ENCODE measurements at places on chromosomes 16 and 17.

DNA sequence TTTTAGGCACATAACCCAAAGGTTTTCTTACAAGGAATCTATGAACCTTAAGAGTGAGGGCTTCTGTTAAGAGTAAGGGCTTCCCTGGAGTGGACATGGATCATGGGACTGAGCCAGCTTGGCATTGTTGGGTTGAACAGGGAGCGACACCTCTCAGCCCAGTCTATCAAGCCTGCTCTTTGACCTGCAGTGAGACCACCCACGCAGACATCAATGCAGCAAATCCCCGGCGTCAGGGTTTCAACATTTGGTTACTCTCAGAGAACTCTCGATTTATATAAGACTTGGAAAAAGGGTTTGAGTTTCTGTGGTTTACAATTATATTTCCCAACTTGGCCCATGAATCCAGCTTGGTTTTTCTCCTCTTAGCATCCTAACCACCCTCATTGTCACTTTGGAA lies 299.9 kb downstream of the WWOX start:
- DNase-seq = no peak

- no peak for DNase-seq
Observed at GRCh38 chr17:67489273-67489672, 112.2 kb downstream of the PITPNC1 start.

DNA sequence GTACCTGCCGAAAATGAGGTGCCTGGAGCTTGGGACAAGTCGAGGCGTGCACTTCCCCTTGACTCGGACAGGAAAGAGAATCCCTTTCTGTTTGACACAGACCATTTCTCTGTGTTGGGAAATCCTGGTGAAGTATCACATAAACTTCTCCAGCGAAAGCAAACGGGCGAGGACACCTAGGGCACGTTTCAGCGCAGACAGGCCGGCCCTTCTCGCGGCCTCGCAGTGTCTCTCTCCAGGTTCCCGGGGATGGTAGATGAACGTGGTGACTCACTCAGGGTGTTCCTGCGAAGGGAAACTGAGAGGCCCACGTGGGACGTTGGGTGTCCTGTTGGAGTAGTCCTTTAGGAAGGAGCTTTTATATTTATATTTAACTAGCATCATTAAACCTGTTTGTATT lies 36.3 kb upstream of the ZNF750 start:
- no peak for DNase-seq

- DNase-seq = peak; percentile 90
Observed at GRCh38 chr16:75265911-75266701, 14.7 kb upstream of the BCAR1 start.

GRCh38 chr17:57459286-57459915 lies 203.1 kb downstream of the MSI2 start:
- DNase-seq = no peak

- DNase-seq = no peak
Observed at GRCh38 chr16:72464597-72465368, 292.8 kb upstream of the PMFBP1 start.

DNA sequence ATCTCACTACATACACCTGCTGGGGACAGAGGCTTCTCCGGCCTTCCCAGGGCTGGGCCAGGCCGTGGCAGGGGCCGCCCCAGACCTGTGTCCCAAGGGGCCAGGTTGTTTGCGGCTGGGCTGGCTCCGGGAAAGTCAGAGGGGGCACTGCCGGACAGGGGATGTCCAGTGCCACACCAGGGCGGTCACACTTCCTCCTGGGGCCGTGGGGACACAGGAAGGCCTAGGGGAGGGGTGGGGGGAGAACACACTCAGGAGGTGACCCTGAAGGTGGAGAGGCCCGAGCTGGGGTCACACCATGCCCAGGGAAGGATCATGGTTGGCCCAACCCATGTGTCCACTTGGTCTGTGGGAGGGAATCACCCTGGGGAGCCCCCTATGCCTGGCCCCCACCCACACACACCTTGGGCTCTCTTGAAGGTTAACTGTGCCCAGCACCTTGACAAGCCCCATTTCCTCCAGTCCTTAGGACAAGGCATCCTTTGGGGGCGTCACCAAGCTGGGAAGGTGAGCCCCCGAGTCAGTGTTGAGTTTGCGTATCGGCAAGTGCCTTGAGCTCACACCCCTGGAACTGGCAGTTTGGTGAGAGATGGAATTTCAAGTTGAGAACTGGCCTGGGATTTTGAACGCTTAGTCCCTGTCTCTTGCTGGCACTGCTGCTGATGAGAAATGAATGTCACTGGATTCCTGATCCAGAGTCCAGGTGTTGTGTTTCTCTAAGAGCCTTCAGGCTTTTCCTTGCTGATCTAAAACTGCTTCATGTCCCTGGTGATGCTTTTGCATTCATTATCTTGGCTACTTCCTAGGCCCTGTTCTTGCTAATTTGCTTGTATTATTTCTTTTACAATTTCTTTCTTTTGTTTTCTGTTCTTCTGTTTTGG lies 7.7 kb upstream of the ACTG1 start:
- no peak for DNase-seq

GRCh38 chr17:82255402-82255972 lies 18.0 kb downstream of the CSNK1D start:
- DNase-seq = no peak

DNA sequence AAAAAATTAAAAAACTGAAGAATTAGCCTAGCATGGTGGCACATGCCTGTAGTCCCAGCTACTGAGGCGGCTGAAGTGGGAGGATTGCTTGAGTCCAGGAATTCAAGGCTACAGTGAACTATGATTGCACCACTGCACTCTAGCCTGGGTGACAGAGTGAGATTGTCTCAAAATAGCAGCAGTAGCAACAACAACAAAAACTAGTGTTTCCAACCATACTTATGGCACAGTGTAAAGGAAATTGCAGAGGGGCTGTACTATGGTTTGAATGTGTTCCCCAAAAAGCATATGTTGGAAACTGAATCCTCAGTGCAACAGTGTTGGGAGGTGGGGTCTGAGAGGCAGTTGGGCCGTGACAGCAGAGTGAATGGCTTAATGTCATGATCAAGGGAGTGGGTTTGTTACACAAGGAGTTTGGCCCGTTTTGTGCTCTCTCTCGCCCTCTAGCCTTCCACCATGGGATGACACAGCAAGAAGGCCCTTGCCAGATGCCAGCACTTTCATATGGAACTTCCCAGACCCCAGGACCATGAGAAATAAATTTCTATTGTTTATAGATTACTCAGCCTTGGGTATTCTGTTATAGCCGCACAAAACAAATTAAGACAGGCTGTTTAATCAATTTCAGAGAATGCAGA lies 70.0 kb downstream of the PGS1 start:
- DNase-seq = no peak

- DNase-seq = no peak
Observed at GRCh38 chr17:78647032-78647431, 69.8 kb upstream of the DNAH17 start.

GRCh38 chr16:50842013-50842505 lies 100.2 kb downstream of the CYLD start:
- no peak for DNase-seq

DNA sequence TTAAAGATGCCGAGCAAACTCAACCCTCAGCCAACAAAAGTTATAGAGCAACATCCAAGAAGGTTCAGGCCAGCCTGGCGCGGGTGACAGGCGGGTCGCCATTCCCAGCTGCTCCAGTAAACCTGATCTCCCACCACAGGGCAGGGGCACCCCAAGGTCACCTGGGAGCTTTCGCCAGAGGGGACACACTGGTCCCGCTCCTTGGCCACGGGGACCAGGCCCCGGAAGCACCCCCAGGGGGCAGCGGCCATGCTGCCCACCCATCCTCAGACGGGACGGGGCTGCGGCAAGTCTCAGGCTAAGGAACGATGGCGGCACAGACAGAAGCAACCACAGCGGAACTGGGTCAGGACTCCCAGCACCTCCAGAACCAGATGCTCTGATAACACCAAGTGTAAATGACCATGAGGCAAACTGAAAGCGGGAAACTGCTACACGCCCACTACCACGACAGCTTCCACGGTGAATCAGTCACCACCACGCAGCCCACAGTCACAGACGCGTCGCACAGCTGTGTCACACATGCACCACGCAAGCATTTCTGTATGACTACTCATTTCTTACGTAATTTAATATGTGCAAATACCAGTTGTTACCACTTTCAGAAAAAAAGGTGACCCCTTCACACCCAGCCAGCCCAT lies 14.1 kb upstream of the CCDC154 start:
- no peak for DNase-seq

DNA sequence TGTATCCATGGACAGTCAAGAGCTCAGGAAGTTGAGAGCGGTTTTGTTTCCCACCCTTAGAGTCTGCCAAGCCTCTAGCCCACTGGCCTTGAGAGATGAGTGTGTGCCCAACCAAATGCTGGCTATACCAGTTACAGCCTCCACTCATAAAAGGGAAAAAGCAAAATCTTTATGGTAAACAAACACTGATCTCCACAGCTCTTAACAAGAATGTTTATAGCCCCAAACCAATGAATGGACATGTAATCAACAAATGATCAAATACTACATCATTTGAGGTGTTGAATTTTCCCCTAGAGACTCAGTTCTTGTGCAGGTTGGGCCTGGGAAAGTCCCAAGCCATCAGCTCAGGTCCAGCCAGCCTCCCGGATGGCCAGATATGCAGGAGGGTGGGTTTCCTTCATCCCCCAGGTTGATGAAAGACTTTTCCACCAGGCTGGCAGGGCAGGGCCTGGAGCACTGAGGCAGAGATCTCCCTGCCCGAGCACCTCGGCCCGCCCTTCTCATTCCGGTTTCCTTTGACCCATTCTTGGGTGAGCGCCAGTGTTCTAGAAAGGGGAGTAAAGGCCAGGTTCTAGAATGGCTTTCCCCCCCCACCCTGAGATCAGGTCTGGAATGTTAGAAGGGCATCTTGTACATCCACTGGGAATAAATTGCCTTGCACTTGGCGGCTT lies 3.9 kb upstream of the EFTUD2 start:
- DNase-seq = no peak

DNA sequence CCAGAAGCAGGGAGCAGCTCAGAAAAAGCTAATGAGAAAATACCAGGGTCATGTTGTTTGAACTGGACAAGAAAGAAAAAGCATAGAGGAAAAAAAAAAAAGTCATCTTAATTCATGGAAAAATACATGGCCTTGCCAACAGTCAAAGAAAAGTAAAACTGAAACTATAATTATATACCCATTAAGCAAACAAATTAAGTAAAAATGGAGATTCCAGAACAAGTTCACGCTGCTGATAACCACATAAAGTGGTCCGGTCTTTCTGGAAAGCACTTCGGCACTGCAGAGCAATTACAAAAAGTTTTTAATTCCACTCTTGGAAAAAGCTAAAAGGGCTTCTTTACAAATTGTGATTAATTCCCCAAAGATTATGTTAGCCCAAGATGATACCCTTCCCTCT lies 12.4 kb upstream of the P2RX5 start:
- no peak for DNase-seq

DNA sequence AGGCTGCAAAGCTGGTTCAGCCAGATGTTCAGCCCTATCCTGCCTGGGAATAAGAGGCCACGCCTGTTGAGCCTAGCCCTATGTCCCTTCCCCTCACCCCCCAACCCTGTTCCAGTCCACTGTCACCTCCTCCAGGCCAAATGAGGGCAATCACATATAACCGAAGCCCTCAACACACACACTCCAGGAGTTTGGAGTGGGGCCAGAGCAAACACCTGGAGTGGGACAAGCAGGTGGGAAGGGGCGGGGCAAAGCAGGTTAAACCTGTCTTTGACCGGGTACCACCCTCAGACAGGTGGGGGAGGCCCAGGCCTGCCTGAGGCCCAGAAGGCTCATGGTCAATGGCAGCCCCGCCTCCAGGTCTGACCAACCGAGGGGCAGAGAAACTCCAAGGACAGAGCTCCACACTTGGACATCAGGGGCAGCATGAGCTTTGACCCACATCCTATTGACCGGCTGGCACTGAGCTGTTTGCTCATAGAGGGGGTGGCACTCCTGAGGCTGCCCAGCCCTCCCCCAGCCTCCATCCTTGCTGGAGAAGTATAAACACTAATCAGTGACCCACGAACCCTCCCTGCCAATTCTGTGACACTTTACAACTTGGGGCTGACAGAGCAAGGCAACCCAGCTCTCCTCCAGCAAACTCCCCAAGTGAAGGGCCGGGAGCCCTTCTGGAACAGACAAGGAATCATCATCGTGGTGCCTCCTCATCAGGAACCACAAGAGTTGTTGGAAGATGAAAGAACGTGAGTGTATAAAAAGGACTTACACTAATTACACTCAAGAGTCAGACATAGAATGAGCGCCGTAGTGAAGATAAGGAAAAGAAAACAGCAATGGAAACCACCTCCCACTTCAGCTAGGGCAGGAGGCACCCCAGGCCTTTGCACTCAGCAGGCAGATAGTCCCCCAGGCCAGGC lies 1.5 kb downstream of the ESRP2 start:
- DNase-seq = no peak

GRCh38 chr16:84531671-84532111 lies 27.2 kb upstream of the MEAK7 start:
- no peak for DNase-seq

- no peak for DNase-seq
Observed at GRCh38 chr17:66355510-66355909, 53.1 kb downstream of the PRKCA start.

GRCh38 chr17:7314719-7315569 lies at the start of gene GPS2:
Gene GPS2 (minus strand): TSS chr17:7315360. CDS start chr17:7315052, 308 bp downstream.
- DNase-seq = peak; percentile 97

GRCh38 chr16:66521252-66521713 lies 28.6 kb downstream of the TK2 start:
- DNase-seq = peak; percentile 60

- no peak for DNase-seq
Observed at GRCh38 chr17:3727041-3727440, 3.3 kb downstream of the HASPIN start.
